ENCODE measurements at places on chromosomes 11 and 22. TPM values are rescaled to one million over a fixed set of nuclear protein-coding genes. Genes with fewer than 3 reads are reported as not detected.

TEAD1 gene
- total RNA-seq: 27.1 TPM

SOX6 gene
- 0.09 TPM for total RNA-seq

DDI1 gene
- not detected for total RNA-seq

FANCF gene
- 10.7 TPM for total RNA-seq

DUSP18 gene
- total RNA-seq: 15.4 TPM

ARHGAP8 gene
- total RNA-seq: not detected

LDHAL6A gene
- not detected for total RNA-seq

SAA2 gene
- total RNA-seq: 2.0 TPM

P2RX6 gene
- total RNA-seq: under 0.01 TPM

BATF2 gene
- 0.34 TPM for total RNA-seq

GP1BB gene
- total RNA-seq: 5.3 TPM

TYR gene
- not detected for total RNA-seq

DCDC1 gene
- 0.05 TPM for total RNA-seq

KRTAP5-1 gene
- not detected for total RNA-seq

OR52I2 gene
- total RNA-seq: not detected

RTN4R gene
- 2.7 TPM for total RNA-seq

VSIG2 gene
- total RNA-seq: 0.51 TPM

SPDYC gene
- not detected for total RNA-seq

ZNF214 gene
- 1.7 TPM for total RNA-seq

OR52I1 gene
- not detected for total RNA-seq

OR2AG2 gene
- not detected for total RNA-seq

CPT1B gene
- total RNA-seq: 7.5 TPM

FAM83F gene
- total RNA-seq: under 0.01 TPM

KCTD14 gene
- 0.51 TPM for total RNA-seq

SLC22A12 gene
- not detected for total RNA-seq

OR52E5 gene
- not detected for total RNA-seq

DGAT2 gene
- total RNA-seq: 2.1 TPM

SAA1 gene
- 0.98 TPM for total RNA-seq

USP47 gene
- total RNA-seq: 63.5 TPM

F2 gene
- total RNA-seq: not detected

OR5P2 gene
- total RNA-seq: not detected

ACTN3 gene
- 0.14 TPM for total RNA-seq

KDM4D gene
- 0.65 TPM for total RNA-seq

KRTAP5-9 gene
- not detected for total RNA-seq

ZBED4 gene
- 21.9 TPM for total RNA-seq

CHRM4 gene
- 0.17 TPM for total RNA-seq

CDCA5 gene
- total RNA-seq: 17.5 TPM

RAB3IL1 gene
- total RNA-seq: 9.9 TPM

DRD4 gene
- under 0.01 TPM for total RNA-seq

HPS5 gene
- total RNA-seq: 38.8 TPM

NRIP3 gene
- 1.2 TPM for total RNA-seq

TSSK2 gene
- total RNA-seq: not detected

IGLL5 gene
- not detected for total RNA-seq

OTOG gene
- not detected for total RNA-seq
